G401 (cell line): ENCODE measurements at places on chromosomes 1 and 21.

DNA sequence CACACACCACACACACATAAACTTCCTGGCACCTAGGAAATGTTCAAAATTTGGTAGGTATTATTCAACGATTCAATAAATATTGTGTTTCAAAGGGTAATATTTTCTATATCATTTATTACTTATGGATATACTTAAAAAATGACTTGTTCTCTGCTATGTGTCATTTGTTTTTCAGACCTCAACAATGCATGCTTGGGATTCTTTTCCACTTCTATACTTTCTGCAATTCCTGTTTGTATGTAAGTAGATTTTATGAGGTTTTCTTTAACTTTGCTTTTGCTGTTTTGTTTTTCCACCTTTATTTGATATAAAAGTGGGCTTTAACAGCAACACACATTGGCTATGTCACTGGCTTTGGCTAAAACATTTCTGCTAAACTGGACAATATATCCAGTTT is 3.5 kb downstream of the CEP170 start:
- DNase-seq: no peak

DNA sequence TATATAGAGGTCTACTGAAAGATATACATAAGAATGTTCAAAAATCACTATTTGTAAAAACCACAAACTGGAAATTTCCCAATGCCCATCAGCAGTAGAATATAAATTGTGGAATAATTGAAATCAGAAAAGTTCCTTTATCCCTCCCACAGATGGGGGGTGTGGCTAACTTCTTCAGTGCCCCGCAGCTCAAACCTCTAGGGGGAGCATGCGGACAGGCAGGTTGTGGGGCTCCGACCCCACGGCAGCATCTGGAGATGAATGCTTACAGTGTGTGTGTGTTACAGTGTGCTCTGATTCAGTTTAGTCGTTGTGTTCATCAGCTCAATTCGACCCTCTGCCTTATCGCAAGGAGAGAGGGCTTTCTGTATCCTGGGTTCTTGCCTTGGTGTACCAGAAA is 262.1 kb upstream of the LRRC7 start:
- DNase-seq: no peak

GRCh38 chr1:6743189-6744101 is 41.8 kb upstream of the CAMTA1 start:
- DNase-seq: peak; percentile 13

DNA sequence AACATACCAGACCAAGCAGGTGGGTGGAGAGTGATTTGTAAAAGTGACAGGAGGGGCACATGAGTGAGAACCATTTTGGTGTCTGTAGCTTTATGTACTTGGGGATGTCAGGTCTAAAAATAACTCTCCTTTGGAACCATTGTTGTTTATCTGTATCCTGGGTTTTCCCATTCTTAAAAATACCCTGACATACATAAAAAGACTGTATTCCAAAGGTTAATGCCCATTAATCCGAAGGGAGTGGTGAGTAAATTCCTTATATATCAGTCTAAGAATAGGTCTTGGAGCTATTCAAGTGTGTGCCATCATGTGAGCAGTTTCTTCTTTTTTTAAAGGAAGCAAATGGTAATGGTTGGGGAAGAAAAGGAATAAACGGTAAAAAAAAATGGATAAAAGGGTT is 117.5 kb downstream of the TGFB2 start:
- no peak for DNase-seq

- DNase-seq: no peak
Measured at GRCh38 chr1:238406098-238406860, 515.6 kb upstream of the ZP4 start.
